Urinary bladder (tissue), 4 donors: ENCODE measurements at places on chromosomes 6 and 20. TPM values are rescaled to one million over a fixed set of nuclear protein-coding genes. Genes with fewer than 3 reads are reported as not detected.

DNA sequence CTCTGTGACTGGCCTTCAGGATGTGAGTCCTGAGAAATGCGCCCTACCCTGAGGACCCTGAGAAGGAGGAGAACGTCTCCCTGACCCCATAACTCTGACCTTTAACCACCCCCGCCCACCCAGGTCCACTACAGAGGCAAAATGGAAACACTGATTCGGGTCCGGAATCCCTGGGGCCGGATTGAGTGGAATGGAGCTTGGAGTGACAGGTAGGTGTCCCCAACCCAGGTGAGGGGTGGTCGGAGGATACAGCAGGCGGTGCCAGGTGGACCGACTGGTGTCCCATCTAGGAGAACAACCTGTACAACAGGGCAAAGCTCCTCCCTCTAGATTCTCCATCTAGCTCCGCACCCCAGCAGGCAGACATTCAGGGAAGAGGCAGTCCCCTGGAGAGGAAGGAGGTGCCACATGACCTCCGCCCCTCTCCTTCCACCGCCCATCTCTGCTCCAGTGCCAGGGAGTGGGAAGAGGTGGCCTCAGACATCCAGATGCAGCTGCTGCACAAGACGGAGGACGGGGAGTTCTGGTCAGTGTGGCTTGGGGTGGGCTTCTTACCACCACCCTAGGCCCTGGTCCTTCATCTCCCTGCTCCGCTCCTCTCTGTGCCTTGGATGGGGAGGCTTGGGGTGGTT, 17.6 kb downstream of the CAPN11 start:
- no peak for DNase-seq

DNA sequence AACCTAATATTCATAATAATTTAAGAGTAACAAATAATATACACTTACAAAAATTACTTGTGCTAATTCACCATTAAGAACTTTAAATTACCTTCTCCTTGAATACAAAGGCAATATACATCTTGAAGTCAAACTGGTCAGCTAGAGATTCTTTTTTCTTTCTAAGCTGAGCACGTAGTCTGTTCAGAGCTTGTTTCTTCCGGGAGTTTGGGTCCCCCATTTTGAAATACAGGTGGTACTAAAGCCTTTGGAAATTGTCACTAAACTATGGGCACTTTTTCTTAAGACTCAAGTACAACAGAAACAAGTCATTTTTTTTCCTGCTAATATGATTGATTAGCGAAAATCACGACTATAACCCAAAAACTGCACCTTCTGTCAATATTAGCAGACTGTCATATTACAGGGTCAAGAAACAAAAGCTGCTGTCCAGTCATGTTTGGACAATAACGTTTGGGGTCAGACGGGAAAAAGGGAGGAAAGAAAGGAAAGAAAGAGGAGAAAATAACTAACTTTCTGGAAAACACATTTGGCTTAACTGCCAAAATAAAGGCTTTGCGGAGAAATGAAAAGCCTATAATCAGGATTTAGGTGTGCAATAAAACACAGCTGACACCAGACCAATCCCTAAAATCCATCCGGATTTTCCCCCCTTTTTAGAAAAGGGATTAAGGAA, 367 bp downstream of the C6orf62 start:
- no peak for DNase-seq

Gene THEMIS
- polyA plus RNA-seq: 0.15 TPM

- no peak for DNase-seq
Observed at GRCh38 chr6:90319979-90320685, 23.5 kb upstream of the BACH2 start.

- DNase-seq: no peak
Observed at GRCh38 chr6:31272836-31273626, 1.1 kb upstream of the HLA-C start.

GRCh38 chr6:25122622-25123237, 156.4 kb upstream of the CARMIL1 start:
- DNase-seq: no peak

- no peak for DNase-seq
Observed at GRCh38 chr20:49112596-49113274, 66.6 kb downstream of the CSE1L start.
